NCI-H1105 treated with DMSO at 0.1 percent for 48 hours (cell line): ENCODE measurements at places on chromosomes 11 and 22.

DNA sequence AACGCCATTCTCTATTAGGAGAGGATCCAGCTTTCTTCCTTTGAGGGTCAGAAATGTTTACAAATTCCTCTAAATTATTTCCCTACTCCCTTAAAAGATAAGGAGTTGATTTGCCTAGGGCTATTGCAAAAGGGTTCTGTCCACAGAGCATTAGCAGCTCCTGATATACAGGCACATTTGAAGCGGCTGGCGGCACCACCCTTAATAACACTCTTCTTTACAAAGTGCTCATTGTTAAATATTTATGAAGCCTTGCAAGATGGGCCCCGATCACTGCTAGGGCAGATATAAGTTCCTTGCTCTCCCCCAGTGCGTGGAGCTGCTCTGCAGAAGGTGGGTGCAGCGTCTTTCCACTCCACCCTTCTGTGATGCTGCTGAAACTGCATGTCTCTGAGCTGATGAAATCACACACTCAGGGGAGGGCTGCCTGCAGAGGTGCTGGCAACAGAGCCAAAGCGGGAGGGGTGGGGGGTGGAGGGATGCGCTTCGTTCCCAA, 116.7 kb upstream of the NTM start:
- DNase-seq = no peak

GRCh38 chr11:120569861-120570260, 58.3 kb downstream of the GRIK4 start:
- no peak for DNase-seq

- DNase-seq = no peak
These were observed 31.0 kb downstream of the MCM5 start for GRCh38 chr22:35430897-35431322.

DNA sequence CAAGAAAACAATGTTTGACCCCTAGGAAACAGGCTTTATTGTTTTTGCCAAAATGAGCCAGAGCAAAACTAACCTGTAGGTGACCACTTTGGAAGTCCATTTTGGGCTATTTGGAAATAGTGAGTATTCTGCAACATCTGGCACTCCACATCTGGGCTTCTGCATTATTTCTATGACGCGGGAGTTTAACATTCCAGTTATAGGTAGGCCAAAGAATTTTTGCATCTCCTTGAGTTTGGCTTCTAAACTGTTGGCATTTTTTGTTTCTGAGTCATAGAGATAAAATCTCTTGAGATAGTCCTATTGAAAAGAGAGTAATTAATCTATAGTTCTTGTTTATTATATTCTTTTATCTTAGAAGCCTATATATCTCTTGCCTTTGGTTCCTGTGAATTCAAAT, 2.9 kb downstream of the MMP7 start:
- no peak for DNase-seq

DNA sequence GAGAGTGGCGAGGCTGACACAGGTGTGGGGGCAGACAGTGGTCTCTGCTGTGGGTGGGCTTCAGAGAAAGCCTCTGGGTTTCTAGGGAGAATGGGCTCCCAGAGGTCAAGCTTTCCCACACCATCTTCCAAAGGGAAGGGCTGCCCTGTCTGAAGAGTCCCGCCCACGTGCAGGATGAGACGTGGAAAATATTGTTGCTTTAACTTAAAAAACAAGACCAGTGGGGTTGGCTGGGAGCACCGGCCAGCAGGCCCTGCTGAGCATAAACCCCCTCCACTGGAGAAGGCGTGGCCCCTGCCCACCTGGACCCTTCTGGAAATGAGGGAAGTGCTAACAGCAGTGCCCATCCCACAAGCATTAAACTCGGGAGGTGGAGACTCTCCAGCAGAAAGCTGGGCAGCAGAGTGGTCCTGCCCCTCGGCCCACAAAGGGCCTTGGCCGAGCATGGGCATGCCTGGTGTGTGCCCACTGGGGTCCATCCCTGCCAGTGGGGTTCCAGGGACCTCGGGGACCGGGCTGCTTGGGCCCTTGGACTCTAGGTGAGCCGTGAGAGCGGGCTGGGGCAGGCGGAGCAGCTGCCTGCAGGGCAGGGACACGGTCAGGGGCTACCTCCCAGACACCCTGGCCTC, 15.4 kb downstream of the SELENOO start:
- DNase-seq = no peak

- DNase-seq = no peak
These were observed 506.8 kb downstream of the BRD1 start for GRCh38 chr22:49320714-49321476.

DNA sequence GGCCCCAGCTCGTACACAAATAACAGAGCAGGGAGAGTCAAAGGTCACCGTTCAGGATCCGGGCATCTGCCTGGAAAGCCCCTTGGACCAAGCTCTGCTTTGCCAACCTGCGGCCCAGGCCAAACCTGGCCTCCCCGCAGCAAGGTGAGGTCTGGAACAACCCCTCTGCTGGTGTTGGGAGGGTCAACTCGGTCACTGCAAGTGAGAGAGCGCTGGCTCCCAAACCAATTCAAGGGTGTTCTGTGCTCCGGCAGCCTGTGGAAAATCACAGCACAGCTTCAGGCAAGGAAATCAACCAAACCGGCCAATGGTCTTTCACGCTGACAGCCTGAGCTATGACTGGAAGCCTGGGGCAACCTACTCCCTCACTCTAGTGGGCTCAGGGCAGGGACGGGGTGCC, 63.4 kb downstream of the MYH9 start:
- no peak for DNase-seq

GRCh38 chr11:12801976-12802375, 127.8 kb downstream of the TEAD1 start:
- DNase-seq = no peak

- no peak for DNase-seq
These were observed 24.9 kb downstream of the XKR3 start for GRCh38 chr22:16800358-16800757.
